ENCODE measurements at places on chromosomes 3 and 15.
A peak's percentile ranks its signal among the peaks of the same experiment; 100 is the strongest.

- no peak for DNase-seq
Observed at GRCh38 chr15:83565553-83566159, 88.3 kb upstream of the ADAMTSL3 start.

- no peak for DNase-seq
Observed at GRCh38 chr15:97014001-97014400, 683.5 kb downstream of the NR2F2 start.

- DNase-seq = no peak
Observed at GRCh38 chr3:143084856-143085731, 34.5 kb upstream of the CHST2 start.

DNA sequence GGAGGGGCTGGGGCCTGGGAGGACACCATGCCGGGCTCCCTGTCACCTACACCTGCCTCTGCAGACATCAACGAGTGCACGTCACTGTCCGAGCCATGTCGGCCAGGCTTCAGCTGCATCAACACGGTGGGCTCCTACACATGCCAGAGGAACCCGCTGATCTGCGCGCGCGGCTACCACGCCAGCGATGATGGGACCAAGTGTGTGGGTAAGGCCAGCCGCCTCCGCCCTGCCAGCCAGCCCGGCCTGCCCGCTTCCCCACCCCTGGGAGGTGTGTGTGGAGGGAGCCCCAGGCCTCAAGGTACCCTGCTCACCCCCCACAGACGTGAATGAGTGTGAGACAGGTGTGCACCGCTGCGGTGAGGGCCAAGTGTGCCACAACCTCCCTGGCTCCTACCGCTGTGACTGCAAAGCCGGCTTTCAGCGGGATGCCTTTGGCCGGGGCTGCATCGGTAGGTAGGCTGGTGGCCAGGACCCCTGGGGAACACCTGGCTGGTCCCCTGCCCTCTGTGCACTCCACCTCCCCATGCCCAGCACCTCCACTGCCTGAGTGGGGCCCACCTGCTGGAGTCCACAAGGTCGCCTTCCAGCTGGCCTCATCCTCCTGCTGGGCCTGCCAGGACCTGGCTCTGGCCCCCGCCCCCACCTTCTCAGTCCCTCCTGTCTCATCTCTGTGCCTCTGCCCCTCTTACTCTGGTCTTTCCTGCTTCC lies 80.1 kb downstream of the FBLN2 start:
- no peak for DNase-seq

- no peak for DNase-seq
Observed at GRCh38 chr3:68919000-68919399, 13.3 kb downstream of the TAFA4 start.

DNA sequence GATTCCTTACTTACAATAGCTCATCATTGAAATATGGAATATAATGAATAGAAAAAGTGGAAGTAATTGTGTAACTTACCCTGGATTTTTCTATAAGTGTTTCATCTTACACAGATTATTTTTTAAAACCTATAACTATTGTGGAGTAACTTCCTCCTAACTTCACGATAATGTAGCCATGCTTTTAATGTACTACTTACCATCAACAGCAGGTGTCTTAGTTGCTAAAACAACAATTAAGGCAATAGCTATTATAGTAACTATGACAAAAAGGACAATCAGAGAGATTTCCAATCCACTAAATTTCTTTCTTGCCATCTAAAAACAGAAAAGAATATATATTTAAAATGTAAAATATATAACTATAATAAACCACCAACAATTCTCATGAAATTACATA lies 2.6 kb downstream of the SI start:
- no peak for DNase-seq

- DNase-seq = no peak
Observed at GRCh38 chr3:10116138-10116460, 624 bp downstream of the BRK1 start.

- no peak for DNase-seq
Observed at GRCh38 chr3:4935347-4935746, 43.9 kb upstream of the BHLHE40 start.

- DNase-seq = no peak
Observed at GRCh38 chr3:27681249-27681748, 40.8 kb downstream of the EOMES start.

- no peak for DNase-seq
Observed at GRCh38 chr3:109803274-109803673, 465.9 kb upstream of the DPPA4 start.

DNA sequence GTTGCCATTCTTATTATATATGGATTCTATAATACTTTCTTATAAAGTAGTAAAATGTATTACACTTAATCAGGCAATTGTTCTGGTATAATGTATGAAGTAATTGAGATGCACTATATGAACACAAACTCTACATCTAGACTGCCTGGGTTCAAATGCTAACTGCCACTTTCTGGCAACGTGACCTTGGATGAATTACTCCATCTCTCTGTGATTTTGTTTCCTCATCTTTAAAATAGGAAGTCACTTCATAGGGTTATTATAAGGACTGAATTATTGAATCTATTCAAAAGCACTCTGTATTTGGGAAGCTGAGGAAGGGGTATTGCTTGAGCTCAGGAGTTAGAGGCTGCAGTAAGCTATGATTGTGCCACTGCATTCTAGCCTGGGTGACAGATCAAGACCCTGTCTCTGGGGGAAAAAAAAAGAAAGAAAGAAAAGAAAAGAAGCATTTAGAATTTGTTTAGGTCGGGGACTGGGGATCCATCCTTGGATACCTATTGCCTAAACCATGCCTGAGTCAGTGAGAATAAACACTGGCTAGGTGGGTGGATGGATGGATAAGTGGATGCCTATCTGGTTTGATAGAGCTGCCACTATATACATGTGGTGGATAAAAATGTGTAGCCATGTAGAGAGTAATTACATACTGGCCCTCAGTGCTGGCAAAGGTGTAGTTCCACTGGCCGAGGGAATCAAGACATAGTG lies 2.5 kb downstream of the TM4SF1 start:
- no peak for DNase-seq

DNA sequence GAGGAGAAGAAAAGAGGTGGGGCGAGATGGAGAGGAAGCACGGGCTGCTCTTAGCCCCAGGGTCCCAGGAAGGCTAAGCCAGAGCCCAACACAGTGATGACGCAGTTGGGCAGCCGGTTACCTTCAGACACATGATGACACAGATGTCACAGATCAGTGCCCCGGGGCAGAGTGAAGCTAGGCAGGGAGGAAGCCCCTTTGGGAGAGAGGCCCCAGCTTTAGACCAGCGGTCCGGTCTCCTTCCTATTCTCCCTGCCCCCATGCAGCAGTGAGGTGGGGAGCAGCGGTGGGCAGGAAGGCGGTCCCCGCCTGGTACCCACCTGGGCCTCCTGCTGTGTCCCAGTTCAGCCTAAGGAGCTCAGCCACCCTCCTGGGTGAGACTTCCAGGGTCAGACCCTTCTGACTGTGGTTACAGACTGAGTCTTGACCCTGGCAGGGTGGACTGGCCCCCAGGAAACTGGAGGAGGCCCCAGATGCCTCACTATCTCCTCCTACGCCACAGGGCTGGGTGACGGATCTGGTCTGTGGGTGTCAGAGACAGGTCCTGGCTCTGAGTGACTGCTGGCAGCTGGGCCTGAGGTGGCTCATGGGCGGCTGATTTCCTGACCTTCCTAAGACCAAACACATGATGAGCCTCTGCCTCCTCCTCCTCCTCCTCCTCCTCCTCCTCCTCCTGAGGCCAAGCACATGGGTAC lies 38.8 kb upstream of the LINGO1 start:
- DNase-seq = no peak

DNA sequence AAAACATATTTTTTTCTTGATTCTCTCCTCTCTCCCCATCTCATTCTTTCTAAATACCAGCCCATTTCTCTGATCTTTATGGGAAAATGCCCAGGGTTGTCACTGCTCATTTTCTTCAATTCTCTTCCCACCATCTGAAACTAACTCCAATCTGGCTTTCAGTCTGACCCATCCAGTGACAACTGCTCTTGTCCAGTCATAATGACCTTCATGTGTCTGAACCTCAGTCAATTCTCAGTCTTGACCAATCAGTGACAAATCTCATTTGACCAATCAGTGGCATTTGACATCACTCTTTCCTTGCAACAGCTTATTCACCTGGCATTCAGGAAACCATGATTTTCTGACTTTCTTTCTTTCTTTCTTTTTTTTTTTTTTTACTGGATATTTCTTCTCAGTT lies 15.1 kb downstream of the VEPH1 start:
- no peak for DNase-seq

DNA sequence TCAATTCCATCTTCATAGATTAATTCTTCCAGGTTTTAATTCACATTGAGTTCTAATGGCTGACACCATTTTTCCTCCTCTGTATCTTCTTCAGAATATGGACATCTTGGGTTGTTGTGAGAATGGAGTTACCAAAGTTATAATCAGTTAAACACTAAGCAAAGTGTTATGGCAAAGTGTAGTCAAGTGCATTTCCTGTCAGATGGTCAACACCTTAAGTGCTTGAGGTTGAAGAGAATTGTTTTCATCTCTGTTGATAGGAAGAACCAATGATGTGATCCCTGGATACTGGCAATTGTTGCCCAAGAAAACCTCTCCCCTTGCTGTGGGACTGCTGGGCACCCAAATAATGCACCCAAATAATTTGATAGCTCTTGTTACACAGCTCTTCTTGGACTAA lies 102.6 kb upstream of the SATB1 start:
- no peak for DNase-seq

DNA sequence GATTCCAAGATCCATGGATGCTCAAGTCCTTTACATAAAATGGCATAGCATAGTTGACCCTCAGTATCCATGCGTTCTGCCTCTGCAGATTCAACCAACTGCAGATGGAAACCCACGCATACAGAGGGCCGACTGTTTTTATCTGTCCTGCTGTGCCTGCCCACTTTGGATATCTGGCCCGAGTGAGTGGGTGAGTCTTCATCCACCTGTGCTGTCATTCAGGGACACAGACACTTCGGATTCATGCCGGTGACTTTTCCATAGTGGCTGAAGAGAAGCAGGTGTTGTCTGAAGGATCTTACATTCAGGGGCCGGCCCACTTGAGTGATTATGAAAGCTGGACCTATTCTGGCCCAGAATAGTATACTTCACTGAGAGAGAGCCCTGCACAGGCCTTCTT lies 85.1 kb downstream of the RYR3 start:
- DNase-seq = no peak

- DNase-seq = no peak
Observed at GRCh38 chr3:114329823-114330222, 36.0 kb downstream of the TIGIT start.

DNA sequence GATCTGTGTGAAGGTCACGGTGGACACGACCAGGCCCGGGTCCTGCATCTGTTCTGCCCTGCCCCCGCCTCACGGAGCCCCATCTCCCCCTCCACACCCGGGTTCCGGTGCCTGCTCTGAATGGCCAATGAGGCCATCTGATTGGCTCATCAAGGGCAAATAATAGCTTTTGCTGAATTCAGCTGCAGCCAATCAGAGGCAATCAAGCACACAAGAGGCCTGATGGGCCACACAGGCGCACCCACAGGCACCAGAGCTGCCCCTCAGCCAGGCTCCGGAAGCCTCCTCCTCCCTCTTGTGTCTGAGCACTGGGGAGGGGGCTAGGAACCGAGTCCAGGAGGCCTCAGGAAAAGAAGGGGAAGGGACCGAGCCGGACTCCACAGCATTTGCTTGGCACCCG lies 49.5 kb downstream of the CACNA2D2 start:
- DNase-seq = no peak

GRCh38 chr3:42660898-42661297 lies 7.4 kb downstream of the ZBTB47 start:
- no peak for DNase-seq

DNA sequence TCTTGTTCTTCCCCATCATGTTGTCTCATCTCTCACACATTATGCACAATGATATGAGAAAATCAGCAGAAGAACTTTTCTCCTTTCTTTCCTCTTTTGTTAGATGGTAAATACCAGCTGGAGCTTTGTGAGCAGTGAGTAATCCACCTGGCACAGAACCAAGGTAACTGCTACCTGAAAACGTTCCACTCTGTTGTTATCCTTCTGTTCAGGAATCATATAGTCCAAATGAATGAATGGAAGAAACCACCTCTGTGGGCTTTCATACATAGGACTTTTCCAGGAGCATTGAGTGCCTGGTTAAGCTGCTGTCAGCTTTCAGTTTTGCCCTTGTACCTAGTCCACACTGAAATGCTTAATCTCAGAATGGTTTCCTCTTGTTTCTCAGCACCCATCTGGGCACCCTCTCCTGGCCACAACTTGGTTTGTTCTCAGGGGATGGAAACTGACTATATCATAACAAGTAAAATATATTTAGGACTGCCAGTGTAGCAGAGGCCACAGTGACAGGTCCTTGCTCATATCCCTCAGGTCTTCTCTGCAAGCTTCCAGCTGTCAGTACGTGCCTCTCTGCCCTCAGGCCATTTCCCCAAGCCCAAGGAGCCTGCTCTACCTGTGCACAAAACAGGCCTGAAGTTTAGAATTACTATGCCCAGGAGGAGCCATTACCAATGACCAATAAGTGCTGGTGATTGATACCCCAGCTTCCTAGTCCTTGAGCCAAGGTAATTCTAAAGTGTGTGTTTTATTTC lies 23.5 kb upstream of the SLC4A7 start:
- DNase-seq = no peak

DNA sequence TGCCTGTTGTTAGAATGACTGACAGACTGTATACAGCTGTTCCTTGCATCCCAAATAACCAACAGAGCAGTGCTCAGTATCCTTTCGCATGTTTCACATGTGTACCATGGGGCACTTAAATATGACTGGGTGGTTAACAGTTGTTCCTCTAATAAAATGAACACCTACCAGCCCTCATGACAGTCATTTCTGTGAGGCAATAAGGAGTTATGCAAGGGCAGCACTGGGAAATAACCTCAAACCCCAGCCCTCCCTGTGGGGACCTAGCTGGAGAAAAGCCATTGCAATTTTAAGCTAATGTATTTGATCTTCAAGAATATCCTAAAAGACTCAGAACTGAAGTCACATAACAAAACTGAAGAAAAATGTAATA lies 7.3 kb downstream of the RFT1 start:
- no peak for DNase-seq

DNA sequence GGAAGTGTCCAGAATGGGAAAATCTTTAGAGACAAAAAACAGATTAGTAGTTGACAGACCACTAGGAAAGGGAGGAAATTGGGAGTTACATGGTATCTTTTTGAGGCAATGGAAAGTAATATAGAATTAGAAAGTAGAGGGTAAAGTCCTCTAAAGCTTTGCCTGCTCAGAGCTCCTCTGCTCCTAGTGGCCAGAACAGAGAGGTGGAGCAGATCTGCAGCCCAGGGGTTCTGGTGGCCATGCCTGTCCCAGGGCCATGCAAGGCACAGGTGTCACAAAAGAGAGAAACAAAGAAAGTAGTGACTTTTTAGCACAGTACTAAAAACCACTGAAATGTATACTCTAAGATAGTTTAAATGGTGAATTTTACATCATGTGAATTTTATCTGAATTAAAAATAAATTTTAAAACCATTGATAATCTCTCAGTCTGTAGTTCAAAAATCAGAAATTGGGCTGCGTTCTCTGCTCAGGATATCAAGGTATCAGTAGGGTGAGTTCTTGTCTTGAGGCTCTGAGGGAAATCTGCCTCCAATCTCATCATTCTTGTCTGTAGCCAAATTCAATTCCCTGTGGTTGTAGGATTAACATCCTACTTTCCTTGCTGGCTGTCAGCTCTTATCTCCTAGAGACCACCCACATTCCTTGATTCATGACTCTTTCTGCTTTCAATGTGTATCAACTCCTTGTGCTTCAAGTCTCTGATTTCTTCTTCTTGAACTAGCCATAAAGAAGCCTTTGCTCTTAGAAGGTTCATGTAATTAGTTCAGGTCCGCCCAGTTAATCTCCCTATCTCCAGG lies 23.6 kb downstream of the PYGO1 start:
- no peak for DNase-seq

- peak; percentile 46 for DNase-seq
Observed at GRCh38 chr3:4981665-4982494, 2.6 kb downstream of the BHLHE40 start.

GRCh38 chr15:52681441-52681840 lies 2.3 kb upstream of the ATOSA start:
- DNase-seq = no peak
